NCI-H1436 treated with DMSO at 0.1 percent for 48 hours (cell line): ENCODE measurements at places on chromosomes 5 and 9.

GRCh38 chr9:93315118-93315517, 131.2 kb downstream of the WNK2 start:
- DNase-seq = no peak

DNA sequence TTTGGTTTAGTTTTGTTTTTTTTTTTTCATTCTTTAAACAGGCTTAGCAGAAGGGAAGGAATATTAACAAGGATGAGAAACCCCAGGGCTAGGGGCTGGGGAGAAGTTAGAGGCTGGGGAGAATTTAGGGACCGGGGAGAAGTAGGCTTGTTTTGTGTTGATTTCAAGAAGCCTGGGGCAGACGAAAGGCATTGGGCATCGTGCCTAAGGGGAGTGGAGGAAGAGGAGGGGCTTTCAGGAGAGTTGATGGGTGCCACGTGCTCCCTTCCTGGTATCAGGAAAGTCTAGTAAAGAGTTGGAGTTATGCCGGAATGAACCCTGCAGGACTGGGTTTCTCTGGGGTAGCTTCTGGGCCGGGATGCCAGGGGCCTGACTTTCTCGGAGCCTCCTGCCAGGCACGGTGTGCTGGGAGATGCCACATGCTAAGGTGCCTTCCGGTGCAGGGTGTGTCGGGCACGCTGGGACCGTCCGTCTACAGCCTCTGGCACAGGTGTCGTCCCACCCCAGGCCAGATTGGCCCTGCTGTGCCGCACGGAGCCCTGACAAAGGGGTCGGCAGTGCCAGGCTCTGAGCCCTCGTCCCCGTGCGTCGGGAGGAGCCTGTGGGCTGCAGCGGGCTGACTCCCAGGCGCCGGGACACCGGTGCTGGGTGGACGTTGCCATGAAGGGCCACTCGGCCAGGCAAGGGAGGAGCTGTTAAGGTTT, 159.9 kb downstream of the OLFM1 start:
- DNase-seq = no peak

GRCh38 chr9:22210262-22210661, 201.2 kb upstream of the CDKN2B start:
- no peak for DNase-seq

DNA sequence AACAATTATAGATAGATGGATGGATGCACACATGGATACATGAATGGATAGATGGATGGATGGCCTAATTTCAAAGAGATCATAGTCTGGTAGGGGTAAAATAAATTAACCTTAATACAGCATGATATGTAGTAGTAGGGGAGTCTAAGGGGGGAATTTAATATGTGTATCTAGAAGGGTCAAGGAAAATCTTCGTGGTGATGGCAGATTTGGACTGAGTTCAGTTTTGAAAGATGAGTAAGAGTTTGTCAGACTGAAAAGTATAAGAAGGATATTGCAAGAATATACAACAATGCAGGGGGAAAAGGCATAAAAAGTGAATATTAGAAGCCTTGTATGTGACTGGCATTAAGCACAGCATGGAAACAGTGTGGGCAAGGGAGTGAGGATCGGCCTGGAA, 98.7 kb downstream of the ZNF462 start:
- DNase-seq = no peak
